ENCODE measurements at places on chromosomes 3 and 15.

DNA sequence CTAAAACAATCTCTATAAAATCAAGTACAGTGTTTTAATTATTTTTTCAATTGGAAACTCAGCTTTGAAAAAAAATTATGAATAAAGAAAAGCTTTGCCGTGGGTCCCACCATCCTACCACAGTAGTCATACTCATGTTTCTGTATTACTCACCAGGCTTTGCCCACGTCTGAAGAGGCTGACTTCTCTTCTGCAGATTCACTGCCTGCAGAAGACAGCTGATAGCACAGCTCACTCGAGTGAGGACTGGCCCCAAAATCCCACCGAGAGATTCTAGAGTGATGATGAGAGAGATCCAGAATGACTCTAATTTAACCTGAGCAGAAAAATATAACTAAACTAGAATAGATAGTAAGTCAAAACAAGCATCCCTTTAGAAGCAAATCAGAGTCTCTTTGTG, 11.9 kb downstream of the C2CD4B start:
- no peak for DNase-seq

DNA sequence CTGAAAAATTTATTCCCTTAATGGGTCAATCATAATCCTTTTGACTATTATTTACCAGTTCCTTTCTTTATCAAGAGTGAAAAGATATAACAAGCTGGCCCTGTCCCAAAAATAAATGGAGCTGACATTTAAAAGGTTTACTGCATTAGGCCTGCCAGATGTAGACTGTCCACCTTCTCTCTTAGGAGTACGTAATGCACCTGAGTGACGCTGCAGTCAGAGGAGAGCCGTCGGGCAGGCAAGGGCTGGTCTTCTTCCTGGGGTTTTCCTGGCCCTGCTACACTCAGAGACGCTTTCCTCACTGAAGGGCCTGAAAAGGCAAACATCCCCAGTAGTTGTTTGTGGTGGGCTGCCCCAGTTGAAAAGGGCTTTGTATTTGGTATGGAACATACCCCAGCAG, 27.6 kb downstream of the NEK4 start:
- no peak for DNase-seq

- no peak for DNase-seq
Measured at GRCh38 chr15:69476704-69477473, 24.3 kb downstream of the RPLP1 start.

DNA sequence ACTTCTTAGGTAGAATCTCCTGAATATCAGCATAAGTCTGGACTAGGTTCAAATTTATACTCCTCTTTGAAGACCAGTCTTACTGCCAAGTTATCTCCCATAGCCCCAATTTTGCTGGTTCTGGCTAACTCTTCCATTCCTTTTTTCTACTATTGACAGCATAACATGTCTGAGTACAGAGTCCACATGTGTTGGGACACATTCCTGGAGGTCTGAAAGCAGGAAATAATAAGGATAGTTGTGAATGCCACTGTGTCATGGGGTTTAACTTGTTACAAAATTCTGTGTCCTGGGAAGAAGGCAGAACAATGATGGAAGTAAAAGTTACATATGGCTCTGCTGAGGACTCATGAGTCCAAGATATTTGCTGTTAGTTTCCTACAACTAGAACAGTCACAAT, 57.4 kb upstream of the ZBTB20 start:
- no peak for DNase-seq

- DNase-seq, result no peak
Measured at GRCh38 chr3:58994746-58995330, 55.0 kb downstream of the CFAP20DC start.

GRCh38 chr3:58163234-58163633, 47.5 kb downstream of the DNASE1L3 start:
- DNase-seq, result no peak

DNA sequence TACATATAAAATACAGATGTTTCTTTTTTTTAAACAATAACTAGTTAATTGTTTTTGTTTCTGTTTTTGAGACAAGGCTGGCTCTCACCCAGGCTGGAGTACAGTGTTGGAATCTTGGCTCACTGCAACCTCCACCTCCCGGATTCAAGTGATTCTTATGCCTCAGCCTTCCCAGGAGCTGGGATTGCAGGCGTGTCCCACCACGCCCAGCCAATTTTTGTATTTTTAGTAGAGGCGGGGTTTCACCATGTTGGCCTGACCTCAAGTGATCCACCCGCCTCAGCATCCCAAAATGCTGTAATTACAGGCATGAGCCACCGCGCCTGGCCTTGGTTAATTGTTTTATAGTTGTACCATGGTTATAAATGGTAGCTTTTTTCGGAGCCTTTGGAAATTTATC, 72.3 kb downstream of the PIAS1 start:
- DNase-seq, result no peak

DNA sequence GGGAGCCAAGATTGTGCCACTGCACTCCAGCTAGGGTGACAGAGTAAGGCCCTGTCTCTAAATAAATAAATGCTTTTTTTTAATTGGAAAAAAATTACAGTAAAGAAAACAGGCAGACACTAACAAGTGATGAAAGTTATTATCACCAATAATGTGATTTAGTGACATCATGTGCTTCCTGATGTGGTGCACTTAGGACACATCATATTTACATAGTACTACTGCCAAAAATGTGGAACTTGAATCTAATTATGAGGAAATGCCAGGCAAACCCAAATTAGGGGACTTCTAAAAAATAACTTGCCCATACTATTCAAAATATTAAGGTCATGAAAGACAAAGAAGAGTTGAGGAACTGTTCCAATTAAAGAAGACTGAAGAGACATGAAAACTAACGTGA, 30.8 kb downstream of the MAP4 start:
- no peak for DNase-seq

GRCh38 chr15:67180035-67180434, 74.4 kb downstream of the AAGAB start:
- DNase-seq, result no peak

- DNase-seq, result no peak
Measured at GRCh38 chr3:10502185-10502880, 3.1 kb downstream of the ATP2B2 start.

DNA sequence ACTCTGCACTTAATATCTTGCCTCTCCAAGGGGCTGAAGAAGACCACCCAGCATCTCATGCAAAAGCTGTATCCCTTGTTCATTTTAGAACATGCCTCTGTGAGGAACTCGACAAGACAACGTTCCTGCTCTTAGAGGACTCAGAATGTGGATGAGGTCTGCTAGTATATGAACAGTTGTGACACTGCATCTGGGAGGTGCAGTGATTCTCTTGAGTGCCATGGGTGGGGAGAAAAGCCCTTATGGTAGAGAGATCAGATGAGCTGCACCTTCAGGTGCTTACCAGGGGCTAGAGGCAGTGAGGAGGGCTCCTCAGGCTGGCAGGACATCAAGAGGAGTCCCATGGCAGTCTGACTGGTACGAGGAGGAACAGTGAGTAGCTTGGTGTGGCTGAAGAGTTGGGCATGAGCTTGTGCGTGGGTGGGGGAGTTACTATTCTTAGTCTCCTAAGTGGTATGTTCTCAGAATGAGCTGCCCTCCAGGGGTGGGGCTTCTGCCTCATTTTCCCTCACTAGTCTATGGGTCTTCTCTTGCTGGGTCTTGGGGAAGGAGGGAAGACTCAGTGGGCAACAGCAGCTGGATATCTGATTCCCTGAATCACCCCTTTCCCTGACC, 56.7 kb upstream of the ATP2B2 start:
- no peak for DNase-seq

- DNase-seq, result no peak
Measured at GRCh38 chr3:43246976-43247375, 39.4 kb upstream of the SNRK start.

- DNase-seq, result no peak
Measured at GRCh38 chr15:80885016-80885579, 104.5 kb downstream of the MESD start.

- DNase-seq, result no peak
Measured at GRCh38 chr15:69863446-69863845, 234.3 kb downstream of the TLE3 start.

GRCh38 chr15:45550436-45550835, 27.9 kb upstream of the SLC30A4 start:
- DNase-seq, result no peak

GRCh38 chr3:28949580-28949979, 331.3 kb upstream of the RBMS3 start:
- no peak for DNase-seq

DNA sequence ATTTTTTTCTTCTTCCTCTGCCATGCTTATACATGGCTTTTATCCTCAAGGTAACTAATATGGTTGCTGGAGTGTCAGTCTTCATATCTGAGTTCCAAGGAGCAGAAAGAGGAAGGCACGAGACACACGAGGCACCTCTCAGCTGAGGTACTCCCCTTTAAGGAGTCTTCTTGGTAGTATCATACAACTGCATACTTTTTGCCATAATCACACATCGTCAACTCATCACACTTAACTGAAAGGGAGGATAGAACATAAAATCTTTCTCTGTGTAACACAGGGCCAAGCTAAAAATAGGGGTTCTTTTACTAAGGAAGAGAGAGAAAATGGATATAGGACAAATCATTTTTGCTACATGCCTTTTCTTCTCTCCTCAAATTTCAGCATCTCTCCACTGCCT, 104.2 kb downstream of the OXSM start:
- no peak for DNase-seq

GRCh38 chr3:121698901-121699300, 38.2 kb upstream of the HCLS1 start:
- no peak for DNase-seq

DNA sequence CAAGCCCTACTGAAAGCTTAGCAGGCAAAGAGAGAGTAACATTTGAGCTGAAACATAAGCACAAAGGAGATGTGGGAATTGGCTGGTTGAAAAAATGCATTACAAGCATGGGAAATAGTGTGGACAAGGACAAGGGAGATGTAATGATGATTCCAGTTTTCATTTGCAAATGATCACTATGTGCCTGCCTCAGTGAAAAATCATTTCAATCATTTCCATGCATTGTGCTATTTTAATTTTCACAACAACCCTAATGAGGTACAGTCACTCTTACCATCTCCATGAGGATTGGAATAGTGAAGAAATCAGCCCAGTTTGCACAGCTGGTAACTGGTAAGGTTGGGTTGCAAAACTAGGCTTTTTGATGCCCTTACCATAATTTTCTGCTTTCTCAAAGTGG, 123.2 kb downstream of the ARNT2 start:
- no peak for DNase-seq

DNA sequence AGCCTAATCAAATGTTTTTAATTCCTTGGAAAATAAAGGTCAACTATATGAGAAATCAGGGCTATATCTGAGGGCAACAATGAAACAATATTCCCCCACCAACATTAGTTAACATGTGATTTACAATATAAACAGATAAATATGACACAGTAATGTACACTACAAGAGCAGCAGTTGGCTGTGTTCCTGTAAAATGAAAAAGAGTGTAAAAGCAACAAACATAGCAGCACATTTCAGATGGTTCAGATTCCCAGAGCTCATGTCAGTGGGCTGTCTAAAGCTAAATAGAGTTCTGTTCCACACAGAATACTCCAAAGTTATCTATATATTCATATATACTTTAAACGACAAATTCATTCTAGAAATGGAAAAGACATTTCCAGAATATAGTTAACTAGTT, 42.6 kb downstream of the ANKRD28 start:
- no peak for DNase-seq

DNA sequence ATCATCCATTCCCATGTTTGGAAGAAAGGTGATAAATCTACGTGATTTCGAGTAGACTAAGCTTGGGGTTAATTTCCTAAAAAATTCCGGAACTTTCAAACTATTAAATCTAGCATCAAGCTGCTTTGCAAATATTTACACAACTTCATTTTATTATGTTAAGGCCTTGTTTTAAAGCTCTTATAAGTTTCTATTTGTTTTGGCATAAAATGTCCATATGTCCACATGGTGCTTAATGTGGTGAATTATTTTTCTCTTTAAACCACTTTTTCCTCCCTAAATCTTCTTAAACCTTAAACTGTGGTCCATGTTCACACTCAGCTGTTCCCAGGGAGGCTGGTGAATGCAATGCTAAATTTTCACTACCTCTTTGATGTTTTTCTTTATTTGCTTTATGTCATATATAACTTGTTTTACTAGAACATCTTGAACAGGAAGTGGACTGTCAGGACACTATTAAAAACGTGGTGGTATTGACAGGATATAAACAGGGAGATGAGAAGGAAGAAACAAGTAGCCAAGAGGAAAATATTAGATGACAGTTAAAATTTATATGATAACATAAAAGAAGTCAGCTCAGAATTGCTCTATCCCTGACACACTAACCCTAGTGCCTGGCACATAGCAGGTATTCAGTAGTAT, 72.5 kb upstream of the AGTR1 start:
- no peak for DNase-seq

DNA sequence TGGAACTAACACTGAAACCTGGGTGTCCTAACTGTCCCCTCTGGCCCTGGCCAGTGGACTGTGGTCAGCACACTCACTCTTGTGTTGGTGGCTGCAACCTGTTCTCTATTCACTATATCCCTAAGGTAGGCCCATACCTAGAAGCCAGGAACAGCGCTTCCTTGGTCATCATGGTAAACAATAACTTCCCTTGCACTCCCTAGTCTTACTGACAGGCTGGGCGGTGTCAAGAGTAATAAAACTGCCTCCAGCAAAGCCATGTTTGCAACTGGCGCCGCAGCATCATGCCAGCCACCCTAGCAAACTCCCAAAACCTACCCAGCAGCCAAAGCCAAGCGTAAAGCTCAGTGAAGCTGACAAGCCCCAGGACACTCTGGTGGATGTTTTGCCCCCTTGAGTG, 63.1 kb upstream of the TSEN2 start:
- no peak for DNase-seq

DNA sequence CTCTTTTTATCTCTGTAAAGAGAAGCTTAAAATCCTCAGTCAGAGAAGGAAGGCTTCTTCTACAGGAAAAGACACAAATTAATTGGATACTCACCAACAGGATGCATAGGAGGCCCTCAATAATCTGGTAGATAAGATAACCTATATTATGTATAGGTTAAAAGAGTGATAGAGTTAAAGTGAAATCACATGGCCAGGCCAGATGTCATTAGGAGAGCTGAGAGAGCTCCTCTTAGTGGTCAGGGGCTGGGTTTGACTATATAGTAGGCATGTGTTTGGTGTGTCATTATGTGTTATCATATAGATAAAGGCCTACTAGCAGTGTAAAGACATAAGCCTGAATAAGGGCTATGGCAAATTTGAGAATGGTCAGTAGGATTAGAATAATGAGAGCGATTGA, 479.3 kb downstream of the EPHA3 start:
- no peak for DNase-seq

GRCh38 chr3:158847885-158848284, 46.0 kb downstream of the MFSD1 start:
- DNase-seq, result no peak

DNA sequence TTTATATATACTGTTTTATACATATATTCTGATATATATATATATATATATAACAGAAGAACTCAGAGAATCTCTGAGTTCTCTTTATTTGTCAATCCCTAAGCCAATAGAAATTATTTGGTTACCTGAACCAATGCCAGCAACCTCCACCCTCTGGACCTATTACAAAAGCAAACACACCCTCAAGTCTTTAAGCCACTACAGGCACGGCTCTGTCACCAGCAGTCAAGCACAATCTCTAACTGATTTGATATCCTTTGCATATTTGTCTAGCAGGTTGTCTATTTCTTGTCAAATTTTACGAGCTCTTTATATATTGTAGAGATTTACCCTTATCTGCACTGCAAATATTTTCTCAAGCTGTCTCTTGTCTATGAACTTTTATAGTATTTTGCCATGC, 66.6 kb upstream of the TOPAZ1 start:
- DNase-seq, result no peak

All from effector memory CD8-positive, alpha-beta T cell (primary cell).